ENCODE measurements at places on chromosomes 11 and 22. TPM values are rescaled to one million over a fixed set of nuclear protein-coding genes. Genes with fewer than 3 reads are reported as not detected.

The NELL1 gene
- not detected for total RNA-seq

The OLFML1 gene
- not detected for total RNA-seq

The SLC5A12 gene
- not detected for total RNA-seq

The DUSP8 gene
- 1.1 TPM for total RNA-seq

The CASTOR1 gene
- total RNA-seq, result 6.3 TPM

The CALCB gene
- total RNA-seq, result 0.75 TPM

The OR2AG1 gene
- not detected for total RNA-seq

The CARNS1 gene
- total RNA-seq, result 4.5 TPM

The OR5M11 gene
- total RNA-seq, result not detected

The PATE2 gene
- total RNA-seq, result not detected

The FREY1 gene
- total RNA-seq, result 0.91 TPM

The PGA5 gene
- not detected for total RNA-seq

The SLC22A9 gene
- total RNA-seq, result not detected

The MS4A8 gene
- total RNA-seq, result not detected

The FAM181B gene
- not detected for total RNA-seq

The OR52I2 gene
- total RNA-seq, result not detected
